ENCODE measurements at places on chromosomes 2 and 18.

- no peak for DNase-seq
Measured at GRCh38 chr2:168494190-168494711, 38.2 kb downstream of the CERS6 start.

DNA sequence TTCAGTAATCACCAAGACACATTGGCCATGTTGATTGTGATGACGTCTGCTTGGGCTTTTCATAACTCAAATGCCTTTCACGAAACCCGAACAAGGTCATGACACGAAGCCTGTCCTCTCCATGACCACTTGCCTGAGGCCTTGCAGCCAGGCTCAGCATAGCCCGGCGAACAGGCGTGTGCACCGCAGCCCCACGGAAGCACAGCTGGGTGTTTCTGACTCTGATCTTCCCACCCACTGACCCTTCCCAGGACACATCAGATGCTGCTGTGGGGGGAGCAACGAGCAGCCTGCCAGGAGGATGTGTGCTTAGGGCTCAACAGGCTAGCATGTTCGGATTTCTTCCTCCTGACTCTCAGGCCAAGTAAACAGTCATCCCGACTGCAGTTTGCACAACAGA is 369.4 kb upstream of the SALL3 start:
- no peak for DNase-seq

GRCh38 chr2:108632332-108633160 is 86.7 kb upstream of the RANBP2 start:
- DNase-seq = no peak

- DNase-seq = no peak
Measured at GRCh38 chr18:37665346-37665745, 99.7 kb upstream of the CELF4 start.

DNA sequence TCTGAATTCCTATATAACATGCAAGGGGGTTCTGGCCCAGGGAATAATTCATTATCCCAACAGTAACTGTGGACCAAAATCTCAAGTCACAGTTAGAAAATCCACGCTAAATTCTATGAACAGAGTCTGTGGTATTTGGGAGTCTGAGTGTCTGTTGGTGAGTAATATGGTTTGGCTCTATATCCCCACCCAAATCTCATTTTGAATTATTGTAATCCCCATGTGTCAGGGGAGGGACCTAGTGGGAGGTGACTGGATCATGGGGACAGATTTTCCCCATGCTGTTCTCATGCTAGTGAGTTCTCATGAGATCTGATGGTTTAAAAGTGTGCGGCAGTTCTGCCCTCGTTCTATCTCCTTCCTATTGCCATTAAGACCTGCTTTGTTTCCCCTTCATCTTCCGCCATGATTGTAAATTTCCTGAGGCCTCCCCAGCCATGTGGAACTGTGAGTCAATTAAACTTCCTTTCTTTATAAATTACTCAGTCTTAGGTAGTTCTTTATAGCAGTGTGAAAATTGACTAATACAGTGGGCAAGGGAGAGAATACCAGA is 68.3 kb downstream of the NBAS start:
- no peak for DNase-seq

DNA sequence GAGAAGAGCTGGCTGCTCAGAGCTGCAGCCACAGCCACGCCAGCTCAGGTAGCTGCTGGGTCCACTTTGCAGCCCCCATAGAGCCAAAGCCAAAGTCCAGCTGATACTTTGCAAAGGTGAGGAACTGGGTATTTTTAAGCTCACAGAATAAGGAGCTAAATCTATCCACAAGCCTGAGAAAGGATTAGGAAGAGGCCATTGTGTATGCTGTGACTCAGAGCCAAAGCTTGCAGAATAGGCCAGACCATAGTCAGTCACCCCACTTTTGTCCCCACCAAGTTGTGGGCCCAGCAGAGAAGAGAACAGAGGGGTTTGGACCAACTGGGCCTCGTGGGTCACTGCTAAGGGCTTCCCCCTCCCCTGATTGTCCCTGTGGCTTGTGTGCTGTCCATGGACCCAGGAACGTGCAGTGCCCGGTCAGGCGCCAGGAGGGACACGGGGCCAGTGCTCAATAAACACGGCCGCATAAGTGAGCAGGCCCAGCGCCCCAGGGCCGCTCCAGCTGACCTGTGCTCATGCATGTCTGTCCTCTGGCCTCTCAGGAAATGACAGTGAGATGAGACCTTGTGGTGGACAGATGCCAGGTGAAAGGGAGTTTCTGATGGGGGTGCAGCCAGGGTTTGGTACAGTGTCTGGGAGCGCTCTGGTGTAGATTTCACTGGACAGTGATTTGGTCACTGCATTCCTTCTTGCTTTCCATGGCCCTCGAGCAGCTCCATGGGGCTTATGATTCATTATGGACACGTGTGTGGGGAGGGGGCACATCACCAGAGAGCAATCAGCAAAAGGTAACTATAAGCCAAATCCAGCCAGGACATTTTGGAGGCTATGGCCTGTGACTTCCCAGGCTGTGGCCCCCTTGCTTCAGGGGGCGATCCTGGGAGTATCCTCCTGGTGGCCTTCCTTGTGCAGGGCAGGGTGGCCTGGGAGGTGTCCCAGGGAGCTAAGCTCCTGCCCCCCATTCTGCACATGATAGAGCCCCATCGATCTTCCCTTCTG is 31.3 kb downstream of the MAL start:
- DNase-seq = no peak

DNA sequence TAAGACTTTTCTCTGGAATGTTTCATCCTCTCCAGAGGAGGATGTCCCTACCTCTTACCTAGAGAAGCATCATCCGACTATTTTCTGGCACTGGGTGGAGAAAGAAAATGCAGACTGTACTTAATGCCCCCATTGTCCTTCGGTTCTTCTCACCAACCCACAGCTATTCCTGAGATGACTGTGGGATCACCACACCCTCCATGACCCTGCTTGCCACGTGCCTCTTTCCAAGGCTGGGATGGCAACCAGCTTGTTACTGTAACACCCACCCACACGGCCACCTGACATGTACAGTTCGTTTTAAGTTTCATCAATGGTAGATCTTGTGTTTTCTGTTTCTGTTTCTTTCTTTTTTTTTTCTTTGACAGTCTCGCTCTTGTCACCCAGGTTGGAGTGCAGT is 365.2 kb downstream of the FBXO15 start:
- DNase-seq = no peak

DNA sequence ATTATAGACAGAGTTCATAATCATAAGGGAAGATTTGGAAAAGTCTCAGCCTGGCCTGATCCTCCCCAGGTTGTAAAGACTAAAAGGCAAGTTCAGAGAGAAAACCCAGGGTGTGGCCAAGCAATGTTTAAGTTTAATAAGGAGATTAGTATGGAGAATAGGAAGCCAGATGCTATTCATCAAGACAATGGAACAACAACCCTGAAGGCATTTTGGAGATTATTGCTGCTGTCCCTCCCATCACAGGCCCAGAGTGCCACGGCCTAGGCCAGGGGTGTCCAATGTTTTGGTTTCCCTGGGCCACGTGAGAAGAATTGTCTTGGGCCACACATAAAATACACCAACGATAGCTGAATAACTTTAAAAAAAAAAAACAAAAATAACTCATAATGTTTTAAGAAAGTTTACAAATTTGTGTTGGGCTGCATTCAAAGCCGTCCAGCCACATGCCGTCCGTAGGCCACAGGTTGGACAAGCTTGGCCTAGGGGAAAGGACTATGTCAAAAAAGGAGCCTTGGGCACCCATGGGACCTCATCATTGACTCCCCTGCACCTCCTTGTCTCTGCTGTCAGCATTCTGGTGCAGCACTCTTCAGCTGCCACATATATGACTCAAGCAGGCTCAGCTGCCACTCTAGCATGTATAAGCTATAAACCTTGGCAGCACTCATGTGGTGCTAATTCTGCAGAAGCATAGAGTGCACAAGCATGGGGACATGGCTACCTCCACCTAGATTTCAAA is 20.8 kb downstream of the DPP4 start:
- no peak for DNase-seq

GRCh38 chr2:218448934-218449333 is 30.0 kb downstream of the VIL1 start:
- no peak for DNase-seq

DNA sequence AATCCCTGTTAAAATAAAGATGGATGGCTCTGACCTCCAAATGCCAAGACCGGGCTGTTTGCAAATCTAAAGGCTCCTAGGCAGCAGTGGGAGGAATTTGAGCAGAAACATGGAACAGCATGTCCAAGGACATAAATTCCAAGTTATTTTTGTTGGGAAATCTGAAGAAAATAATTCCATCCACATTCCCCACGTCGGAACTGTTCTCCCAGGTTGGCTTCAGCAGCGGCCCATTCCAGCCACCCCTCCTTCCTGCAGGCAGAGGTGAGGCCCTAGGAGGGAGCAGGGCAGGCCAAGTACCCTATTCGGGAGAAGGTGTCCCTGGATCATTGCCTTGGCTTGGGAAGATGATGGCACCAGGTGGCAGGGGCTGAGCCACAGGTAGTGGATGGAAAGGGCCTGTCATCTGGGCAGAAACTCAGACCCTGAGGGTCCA is 117.1 kb downstream of the CAPN13 start:
- DNase-seq = no peak

- no peak for DNase-seq
Measured at GRCh38 chr2:149861034-149861433, 273.5 kb upstream of the MMADHC start.

DNA sequence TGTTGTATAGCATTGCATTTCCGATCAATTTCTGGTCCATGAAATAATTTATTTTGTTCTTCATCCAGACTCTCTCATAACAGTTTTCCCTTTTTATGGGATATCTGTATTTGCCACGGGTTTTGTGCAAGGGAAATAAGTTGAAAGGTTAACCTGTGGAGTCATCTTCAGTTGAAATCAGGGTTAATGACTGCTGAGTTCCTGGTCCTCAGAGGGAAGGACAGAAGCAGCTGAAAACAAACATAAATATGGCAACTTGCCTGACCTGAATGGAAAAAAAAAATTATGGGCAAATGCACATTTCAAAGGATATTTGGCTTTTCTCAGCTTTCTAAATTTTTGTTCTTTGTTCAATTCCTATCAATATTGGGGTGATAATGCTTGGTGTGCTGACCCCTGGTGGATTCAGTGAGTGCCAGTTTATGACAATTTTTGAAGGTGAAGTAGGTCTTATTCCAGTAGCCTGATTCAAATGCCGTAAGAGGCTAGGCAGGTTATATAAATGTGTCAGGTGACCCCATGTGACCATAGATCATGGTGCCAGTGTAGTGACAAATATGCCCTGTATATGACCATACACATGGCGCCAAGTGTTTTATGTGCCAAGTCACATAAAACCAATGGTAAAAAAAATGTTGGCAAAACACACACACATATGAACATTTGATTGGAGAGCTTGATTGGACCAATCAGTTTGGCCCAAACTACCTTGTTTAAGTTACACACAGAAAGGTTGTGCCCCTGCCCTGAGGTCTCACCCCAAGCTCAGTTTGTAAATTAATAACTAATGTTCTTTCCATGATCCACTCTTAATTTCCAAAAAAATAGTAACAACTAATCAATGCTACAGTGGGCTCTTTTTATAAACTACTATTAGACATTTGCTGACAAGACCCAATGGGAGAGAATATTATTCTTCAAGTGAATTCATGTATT is 47.6 kb upstream of the FAM124B start:
- DNase-seq = no peak

DNA sequence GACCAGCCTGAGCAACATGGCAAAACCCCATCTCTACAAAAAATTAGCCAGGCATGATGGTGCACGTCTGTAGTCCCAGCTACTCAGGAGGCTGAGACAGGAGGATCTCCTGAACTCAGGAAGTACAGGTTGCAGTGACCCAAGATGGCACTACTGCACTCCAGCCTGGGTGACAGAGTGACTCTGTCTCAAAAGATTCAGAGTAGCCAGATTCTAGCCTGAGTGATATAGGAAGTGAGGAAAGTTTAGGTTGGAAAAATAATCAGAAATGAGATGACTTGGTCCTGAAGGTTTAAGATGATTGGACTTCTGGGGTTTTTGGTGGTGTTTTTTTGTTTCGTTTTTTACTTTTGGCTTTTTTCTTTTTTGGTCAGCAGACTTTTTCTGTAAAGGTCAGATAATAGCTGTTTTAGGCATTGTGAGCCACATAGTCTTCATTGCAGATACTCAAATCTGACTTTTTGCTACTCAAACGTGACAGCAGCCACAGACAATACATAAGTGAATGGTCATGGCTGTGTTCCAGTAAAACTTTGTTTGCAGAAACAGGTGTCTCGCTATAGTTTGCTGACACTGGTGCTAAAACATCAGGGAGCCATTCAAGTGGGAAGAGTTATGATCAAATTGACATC is 104.1 kb upstream of the UBXN4 start:
- DNase-seq = peak; percentile 19

- no peak for DNase-seq
Measured at GRCh38 chr2:121584741-121585140, 54.1 kb downstream of the RNU4ATAC start.

- no peak for DNase-seq
Measured at GRCh38 chr2:226551522-226552250, 247.9 kb downstream of the IRS1 start.

GRCh38 chr2:28591711-28592335 is 96.0 kb downstream of the PLB1 start:
- no peak for DNase-seq

- DNase-seq = no peak
Measured at GRCh38 chr2:9249020-9249800, 42.6 kb downstream of the ASAP2 start.

GRCh38 chr2:64672708-64673107 is 19.0 kb upstream of the SERTAD2 start:
- DNase-seq = no peak

DNA sequence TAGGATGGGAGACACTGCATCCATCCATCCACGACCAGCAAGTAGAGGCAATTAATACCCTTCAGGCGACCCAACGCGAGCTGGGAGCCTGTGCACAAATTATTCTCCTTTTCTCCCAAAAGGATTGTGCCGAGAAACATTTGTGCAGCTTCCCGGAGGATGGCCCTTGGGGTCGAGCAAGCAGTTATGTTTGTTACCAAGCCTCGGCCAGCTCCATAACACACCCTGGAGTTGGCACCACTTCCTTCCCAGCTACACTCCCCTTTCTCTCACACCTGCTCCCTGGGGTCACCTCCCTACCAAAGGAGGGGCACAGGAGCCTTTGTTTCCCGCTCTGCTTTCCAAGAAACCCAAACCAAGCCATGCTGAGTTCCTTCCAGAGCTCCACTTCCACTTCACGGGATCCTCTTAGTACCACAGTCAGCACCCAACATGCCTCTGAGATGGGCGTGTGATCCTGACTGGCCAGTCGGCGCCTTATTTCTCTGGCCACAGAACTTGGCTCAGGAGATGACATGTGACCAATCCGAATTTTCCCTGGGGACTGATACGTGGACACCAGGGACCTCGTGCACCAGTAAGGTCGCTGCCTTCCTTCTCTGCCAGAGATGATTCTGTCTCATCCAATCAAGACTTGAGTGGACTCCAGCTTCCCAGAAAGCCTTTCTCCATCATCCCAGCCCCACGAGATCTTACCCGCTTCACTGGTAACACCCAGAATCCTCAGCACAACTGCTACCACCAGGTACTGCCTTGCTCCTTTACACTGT is 28.5 kb downstream of the GPR55 start:
- DNase-seq = no peak

GRCh38 chr18:9478545-9478944 is 3.2 kb downstream of the RALBP1 start:
- no peak for DNase-seq

GRCh38 chr2:97806738-97807618 is 93.6 kb downstream of the ZAP70 start:
- peak; percentile 33 for DNase-seq
